ENCODE measurements at places on chromosomes 5 and 9.
A peak's percentile ranks its signal among the peaks of the same experiment; 100 is the strongest.

- DNase-seq, result no peak
These were observed 92.6 kb downstream of the TLE4 start for GRCh38 chr9:79664375-79664831.

DNA sequence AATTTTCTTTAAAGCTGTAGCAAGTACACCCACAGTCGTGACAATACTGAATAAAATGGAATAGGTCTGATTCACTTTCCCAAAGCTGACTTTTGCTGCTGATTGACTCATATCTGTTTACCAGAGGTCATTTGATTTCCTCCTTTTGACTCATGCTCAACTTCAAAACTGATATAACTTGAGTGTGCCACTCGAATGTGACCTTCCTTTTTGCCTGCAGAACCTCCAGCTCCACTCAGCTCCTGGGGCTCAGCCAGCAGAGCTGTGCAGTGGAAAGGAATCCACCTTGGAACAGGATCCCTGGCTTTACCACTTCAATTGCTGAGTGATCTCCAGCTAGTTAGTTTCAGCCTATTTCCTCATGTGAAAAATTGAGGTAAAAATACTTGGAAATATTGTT, 84.1 kb downstream of the FEM1C start:
- DNase-seq, result peak; percentile 72

DNA sequence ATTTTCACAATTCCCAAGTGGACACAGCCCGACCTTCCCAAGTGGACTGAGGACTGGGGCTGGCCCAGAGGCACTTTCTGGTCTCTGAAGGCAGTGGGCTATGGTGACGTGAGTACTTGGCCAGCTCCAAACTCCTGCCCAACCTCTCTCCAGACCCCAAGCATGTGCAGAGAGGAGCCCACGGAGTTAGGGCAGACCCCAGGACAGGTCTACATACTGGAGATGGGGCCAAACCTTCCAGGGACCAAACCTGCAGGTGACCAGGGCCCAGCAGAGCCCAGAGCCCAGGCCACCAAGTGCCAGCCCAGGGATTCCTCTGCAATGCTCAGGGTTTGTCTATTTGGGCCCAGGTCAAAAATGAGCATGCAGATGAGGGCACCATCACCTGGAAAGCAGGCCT, 15.3 kb downstream of the BRD3 start:
- DNase-seq, result no peak

GRCh38 chr5:6717247-6717646, 4.0 kb downstream of the TENT4A start:
- no peak for DNase-seq

DNA sequence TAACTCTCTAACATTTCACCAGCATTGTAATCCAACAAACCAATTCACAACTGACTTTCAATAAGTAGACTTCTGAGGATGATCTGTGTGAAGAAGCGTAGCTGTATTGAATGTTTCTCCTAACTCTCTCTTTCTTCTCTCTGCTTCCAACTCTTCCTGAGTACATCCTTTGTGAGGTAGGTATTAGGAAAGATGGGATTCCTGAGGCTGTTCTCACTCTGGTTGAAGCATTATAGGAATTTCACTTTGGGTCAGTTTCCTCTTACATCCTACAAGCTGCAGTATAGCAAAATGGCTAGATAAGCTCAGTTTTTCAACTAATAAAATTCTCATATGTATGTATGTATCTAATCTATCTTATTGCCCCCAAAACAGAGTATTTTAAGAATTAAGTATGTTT, 702.8 kb downstream of the CETN3 start:
- DNase-seq, result no peak

- DNase-seq, result peak; percentile 100
These were observed 10.7 kb downstream of the GSN start for GRCh38 chr9:121278477-121279261.

Data from AG10803 (cell line).